ENCODE measurements at places on chromosomes 12 and 14.

- DNase-seq, result no peak
Measured at GRCh38 chr12:73220951-73221350, 948.8 kb downstream of the TRHDE start.

- DNase-seq, result no peak
Measured at GRCh38 chr12:48525332-48525731, at the start of gene OR8S1. Gene OR8S1, plus strand, starts transcription at chr12:48525632. Its CDS starts 0 bp downstream, at chr12:48525632.

GRCh38 chr14:36517242-36518030, 2.6 kb downstream of the NKX2-1 start:
- no peak for DNase-seq

- DNase-seq, result no peak
Measured at GRCh38 chr14:102011631-102012030, 47.3 kb downstream of the DYNC1H1 start.

DNA sequence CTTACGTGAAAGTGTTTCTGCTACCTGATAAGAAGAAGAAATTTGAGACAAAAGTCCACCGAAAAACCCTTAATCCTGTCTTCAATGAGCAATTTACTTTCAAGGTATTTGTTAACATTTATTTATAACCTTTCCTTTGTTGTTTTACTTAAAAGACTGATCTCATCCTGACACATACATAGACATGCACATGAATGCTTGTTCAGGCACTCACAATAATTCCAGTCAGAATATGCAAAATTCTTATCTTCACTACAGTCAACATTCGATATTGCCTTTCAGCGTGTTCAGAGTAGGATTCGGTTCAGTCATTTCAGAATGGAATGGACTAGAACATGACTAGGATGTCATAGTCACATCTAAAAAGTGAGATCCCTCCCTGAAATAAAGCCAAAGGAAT, 394.6 kb downstream of the PAWR start:
- no peak for DNase-seq

- no peak for DNase-seq
Measured at GRCh38 chr14:22202313-22202712, 386.7 kb downstream of the DAD1 start.

- no peak for DNase-seq
Measured at GRCh38 chr12:69339999-69340398, 8.2 kb upstream of the LYZ start.

DNA sequence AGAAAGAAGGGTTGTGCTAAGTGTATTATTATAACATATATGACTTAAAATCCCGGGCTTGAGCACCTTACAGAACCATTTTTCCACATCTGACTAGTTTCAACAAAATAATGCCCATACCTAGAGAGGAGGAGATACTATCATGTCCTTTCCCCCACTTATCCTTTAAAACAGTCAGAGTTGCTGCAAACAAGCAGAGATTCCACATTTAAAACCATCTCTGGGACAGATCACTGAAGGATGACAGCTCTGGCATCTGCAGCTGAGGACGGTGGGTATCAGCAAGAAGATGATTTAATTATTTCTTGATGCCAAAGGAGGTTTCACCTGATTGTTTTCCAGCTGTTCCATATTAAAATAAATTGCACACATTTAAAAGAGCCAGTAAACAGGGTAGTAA, 328.0 kb upstream of the TMTC1 start:
- DNase-seq, result no peak

GRCh38 chr12:122975790-122976647, 975 bp downstream of the OGFOD2 start:
- DNase-seq, result no peak

GRCh38 chr12:124956571-124956970, 32.4 kb downstream of the DHX37 start:
- no peak for DNase-seq

DNA sequence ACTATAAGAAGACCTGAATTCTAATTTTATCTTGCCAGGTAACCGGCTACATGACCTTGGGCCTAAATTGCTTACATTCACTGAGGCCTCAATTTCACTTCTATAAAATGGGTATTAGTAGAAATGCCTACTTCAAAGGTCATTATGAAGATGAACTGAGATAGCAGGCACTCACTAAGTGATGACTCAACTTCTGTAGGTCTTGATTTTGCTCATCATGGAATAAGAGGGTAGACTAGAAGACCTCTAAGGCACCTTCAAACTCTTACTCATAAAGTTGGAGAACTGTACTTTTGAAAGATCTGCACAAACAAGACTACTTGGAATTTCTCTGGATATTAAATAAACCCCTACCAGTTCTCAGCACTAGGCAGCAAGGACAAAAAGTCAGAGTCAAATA, 39.3 kb upstream of the FRMD6 start:
- DNase-seq, result no peak

DNA sequence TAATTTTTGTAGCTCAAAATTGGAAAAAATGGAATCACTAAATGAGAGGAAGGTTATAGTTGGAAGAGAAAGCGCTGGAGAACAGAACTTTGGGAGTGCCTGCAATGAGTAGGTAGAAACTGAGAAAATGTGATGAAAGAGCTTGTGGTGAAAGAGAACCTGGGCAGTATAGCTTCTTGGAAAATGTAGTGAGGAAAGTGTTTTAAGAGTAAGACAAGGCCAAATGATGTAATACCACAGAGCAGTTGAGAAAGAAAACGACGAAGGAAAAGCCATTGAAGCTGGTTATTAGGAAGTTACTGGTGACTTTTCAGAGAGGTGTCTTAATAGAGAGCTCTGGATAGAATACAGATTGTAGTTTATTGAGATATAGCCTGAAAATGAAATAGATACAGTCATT, 255.3 kb downstream of the AEBP2 start:
- no peak for DNase-seq

- DNase-seq, result no peak
Measured at GRCh38 chr12:43062201-43062895, 472.8 kb upstream of the PRICKLE1 start.

DNA sequence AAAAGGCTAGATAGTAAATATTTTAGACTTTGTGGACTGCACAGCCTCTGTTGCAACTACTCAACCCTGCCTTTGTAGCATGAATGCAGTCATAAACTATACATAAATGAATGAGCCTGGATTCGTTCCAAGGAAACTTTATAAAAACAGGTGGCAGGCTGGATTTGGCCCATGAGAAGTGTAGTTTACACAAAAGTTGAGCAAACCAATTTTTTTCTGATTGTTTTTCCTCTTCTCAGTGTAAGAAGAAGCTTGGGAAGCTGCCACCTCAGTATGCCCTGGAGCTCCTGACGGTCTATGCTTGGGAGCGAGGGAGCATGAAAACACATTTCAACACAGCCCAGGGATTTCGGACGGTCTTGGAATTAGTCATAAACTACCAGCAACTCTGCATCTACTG, 9.5 kb downstream of the OAS1 start:
- DNase-seq, result no peak

- no peak for DNase-seq
Measured at GRCh38 chr12:49339464-49339861, 2.5 kb upstream of the C1QL4 start.

- DNase-seq, result no peak
Measured at GRCh38 chr12:109871668-109872314, 8.6 kb downstream of the GLTP start.

GRCh38 chr12:58803908-58804307, 116.4 kb downstream of the LRIG3 start:
- DNase-seq, result no peak

DNA sequence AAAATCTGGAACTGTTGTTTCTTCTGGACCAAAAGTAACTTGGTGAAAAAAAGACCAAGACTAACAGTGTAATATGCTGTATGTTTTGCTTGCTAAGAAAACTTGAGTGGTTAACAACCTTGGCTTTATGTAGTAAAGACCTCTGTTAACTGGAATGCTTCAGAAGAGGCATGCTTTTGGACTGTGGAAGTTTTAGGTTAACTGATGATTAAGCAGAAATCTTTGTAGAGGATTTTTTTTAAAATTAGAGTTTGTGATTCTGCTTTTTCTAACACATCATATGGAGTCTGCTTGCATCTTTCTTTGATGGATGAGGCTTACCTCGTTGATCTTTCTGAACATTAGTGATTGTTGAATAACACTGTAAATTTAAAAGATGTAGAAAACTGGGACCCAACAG, 17.5 kb downstream of the PELI2 start:
- DNase-seq, result no peak

GRCh38 chr12:40693207-40693821, 1.1 kb downstream of the CNTN1 start:
- no peak for DNase-seq

GRCh38 chr14:98077176-98077575, 1194.8 kb downstream of the BCL11B start:
- DNase-seq, result no peak

DNA sequence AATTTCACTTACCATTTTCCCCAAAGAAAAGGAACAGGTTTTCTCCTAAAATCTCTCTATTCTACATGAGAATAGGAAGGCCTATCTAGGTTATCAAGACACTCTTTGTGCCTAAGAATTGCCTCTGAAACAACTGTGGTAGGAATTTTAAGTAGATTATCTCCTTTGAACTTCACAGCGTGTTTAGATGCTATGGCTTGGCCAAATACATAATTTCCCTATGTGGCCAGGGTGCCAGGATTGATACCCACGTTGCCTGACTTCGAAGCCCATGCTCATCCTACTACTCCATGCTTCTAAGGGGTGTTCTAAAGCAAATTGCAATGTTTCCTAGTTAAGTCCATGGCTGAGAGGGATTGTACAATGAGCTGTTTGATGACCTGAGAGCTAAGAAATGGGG, 241.5 kb upstream of the FBXO33 start:
- no peak for DNase-seq

DNA sequence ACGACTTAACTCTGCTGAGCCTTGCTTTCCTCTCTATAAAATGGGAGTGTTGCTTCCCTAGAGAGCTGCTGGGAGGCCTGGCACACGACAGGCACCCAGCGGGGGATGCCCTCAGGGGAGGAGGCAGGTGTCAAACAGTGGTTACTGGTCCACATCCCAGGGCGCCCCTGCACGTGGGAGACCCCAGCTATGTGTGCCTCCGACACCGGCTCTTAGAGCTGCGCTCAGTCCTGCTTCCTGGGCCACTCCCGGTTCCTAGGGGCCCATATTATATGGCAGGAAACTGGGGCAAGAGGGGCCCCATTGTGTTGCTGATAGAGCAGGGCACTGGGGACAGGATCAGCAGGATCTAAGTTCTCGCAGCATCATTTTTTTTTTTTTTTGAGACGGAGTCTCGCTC, 47.3 kb downstream of the CHGA start:
- no peak for DNase-seq

DNA sequence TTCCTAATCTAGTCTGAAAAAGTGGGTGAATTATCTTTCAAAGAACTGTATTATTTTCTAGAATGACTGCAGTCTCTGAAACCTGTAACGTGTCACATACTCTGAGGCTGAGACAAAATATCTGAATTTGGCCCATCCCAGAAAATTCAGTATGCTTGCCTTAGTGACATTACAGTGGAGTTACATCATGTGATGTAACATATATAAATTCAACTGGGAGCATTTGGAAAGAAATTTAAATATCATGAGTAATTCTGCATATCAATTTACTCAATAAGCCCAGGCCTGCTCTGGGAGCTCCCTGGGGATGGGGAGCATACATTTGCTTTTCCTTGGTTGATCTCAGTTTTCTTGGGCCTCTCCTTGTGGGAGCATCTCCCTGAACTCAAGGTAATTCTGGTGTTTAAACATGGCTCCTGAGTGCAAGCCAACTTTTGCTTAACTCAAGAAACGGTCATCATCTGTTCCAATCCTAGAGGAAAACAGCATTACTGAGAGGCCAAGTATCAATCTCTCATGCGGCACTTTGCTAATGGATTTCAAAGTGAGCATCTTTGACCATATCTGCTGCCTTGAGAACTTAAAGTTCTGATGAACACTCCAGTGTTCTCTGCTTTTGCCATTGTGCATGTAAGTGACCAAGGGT, 54.4 kb downstream of the AKAP6 start:
- no peak for DNase-seq

GRCh38 chr14:68487805-68488590, 304.9 kb downstream of the ZFP36L1 start:
- DNase-seq, result no peak

DNA sequence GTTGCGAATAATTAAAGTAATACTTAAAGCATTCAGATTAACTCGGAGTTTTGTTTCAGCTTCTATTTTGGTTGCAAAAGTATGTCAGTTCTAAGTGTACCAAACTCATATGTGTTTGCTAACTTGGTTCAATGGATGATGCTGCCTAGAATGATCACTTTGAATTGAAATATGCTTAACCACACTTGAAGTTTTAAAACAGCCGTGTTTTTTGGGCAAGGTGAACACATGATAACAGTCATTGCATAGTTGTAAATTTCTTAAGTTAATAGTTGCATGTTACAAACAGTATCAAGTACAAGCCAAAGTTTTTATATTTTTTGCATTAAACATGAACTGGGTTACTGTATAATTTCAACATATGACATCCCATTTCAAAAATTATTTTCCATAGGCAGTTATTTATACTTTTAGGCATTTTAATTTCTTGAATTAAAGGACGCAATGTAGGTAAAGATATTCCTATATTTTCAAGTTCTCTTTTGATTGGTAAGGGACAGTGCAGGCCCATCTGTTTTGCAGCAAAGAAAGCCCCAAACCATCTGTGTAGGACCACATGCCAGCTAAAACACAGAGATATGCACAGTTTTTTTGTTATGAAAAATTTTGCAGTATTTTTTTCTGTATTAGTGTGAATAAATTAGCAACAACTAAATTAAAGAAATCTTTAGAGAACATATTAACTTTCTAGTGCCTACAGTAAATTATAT, 575.5 kb downstream of the PRKD1 start:
- DNase-seq, result no peak

- DNase-seq, result no peak
Measured at GRCh38 chr12:12877153-12877768, 14.1 kb upstream of the GPRC5A start.

DNA sequence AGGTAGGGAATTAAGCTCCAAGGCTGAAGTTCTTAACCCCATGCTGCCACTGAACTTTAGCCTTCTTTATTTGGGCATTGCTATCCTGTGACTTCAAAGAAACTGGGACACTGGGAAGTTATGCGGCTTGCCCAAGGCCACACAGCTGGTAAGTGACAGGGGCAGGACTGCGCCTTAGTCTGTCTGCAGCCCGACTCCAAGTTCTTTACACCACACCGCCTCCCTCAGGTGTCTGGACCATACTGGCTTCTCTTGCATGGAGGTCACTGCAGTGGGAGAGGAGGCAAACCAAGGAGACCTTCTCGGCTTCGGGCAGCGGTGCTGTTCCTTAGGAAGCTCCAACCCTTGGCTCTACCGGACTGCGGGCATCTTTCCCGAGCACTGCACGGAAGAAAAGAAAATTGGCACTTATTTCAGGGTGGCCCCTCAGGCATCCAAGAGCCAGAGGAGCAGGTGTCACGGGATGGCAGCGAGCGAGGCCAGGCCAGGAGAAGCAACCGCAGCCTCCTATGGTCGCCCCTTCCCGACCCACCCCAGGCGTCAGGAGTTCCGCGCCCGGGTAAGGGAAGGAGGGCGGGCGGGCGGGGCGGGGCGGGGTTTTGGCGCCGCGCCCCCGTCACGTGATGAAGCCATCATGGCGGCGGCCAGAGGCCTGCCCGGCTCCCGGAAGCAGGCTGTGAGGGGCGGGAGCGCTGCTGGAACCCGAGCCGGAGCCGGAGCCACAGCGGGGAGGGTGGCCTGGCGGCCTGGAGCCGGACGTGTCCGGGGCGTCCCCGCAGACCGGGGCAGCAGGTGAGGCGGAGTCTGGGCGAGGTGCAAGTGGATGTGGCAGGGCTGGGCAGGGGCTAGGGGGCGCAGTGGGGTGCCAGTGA, 16.4 kb upstream of the ESPL1 start:
- DNase-seq, result peak; percentile 50

GRCh38 chr14:60840313-60840712, 105.8 kb downstream of the MNAT1 start:
- DNase-seq, result no peak

All from cortex of kidney (tissue), 1 donor.